ENCODE measurements at places on chromosomes 2 and 18.

GRCh38 chr2:197556456-197556855 lies 40.6 kb downstream of the MOB4 start:
- DNase-seq: no peak

- no peak for DNase-seq
These were observed 76.1 kb upstream of the NOSTRIN start for GRCh38 chr2:168726375-168726774.

- DNase-seq: no peak
These were observed 444.2 kb downstream of the LRATD1 start for GRCh38 chr2:15076668-15077067.

DNA sequence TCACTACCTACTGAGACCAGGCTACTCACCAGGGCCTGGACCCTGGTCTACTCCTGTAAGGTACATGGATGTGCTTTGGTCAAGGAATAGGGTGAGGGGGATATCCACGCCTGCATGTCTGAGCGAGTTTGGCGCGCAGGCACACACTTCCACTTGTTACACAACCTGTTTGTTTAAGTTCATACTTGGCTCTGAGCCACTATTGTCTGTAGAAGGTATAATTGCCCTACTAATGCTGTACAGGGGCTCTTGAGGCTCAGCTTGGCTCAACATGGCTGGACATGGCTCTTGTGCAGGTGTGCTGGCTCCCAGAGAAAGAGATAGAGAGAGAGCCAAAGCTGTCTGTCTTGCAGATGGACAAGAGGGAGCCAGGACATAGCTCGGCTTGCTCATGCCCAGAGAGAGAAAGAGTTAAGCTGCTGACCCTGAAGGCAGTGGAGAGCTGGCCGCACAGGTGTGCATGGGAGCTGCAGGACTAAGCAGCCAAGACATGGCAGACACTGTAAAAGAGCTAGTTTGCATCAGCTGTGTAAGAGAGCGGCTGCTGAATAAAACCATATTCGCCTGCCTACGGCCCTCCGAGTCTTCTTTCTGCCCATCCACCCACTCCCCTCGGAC lies 35.2 kb downstream of the NPPC start:
- no peak for DNase-seq

DNA sequence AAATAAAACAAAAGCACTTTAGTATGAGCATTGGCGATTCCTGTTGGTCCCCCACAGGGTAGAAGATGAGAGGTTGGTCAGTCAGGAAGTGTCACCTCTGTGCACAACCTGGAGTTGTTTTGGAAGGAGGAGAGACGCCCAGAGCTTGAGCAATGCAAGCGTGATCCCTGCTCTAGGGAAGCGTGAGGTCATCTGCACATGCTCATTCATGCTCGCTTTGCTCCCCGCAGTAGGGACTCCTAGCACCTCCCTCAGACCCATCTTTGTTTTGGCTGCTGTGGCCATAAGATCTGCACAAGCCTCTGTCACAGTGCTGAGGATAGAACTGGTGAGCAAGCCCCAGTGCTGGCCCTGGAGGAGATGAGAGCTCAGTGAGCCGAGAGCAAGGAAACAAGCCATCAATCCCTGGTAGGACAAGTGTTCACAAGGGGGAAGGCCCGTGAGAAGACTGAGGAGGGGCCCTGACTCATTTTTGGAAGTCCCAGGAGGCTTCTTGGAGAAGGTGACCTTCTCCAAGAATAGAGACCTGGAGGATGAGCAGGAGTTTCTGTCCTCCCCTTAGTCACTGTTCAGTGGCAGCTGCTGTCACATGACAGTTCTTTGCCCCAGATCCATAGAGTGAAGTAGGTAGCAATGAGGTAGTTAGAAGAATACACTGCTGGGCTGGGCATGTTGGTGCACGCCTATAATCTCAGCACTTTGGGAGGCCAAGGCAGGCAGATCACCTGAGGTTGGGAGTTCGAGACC lies 13.3 kb upstream of the ATP8B1 start:
- DNase-seq: no peak

DNA sequence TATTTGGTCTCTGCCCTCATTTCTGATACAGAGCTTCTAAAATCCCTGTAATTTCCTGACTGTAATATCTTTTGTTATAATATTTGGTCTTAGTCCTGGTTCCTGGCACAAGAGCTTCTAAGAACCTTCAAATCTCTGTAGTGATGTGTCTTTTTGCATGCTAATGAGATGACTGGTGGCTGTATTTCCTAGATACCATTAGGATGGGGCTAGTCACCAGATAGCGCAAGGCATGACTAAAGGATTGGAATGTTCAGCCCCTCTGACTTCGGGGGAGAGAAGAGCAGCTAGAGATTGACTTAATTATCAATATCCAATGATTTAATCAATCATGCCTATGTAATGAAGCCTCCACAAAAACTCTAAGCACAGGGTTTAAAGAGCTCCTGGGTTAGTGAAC lies 620.8 kb upstream of the ACVR2A start:
- no peak for DNase-seq

DNA sequence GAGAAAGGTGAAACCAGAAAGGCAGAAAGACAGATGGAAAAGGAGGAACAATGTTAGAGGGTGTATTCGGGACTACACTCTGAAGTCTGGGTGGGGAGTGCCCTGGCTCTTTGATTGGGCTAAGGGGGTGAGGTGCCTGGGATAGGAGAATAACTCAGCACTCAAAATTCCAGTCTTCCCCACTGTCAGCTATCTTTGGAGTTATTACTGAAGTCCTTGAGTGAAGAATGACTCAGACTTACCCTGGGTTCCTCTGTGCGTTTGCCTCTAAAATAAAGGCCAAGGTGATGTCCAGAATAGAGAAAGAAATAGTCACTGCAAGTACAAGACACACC lies 151.8 kb upstream of the SERPINE2 start:
- no peak for DNase-seq

DNA sequence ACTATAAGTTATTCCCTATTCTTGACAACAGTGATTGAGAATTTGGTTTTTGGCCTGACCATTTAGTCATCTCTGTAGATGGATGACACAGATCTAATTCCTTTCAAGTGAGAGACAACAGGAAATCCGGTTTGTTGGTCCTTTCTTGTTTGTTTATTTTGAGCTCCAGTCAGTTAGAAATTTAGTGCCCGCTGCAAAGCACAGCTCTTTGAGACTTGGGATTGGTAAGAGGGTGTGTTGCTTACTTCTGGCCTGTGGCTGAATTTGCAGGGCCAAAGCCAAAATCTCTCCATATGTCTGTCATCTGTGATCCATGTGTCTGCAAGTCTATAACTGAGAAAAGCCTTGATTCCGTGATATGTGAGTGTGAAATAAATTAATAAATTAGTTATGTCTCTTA lies 74.3 kb downstream of the BIN1 start:
- no peak for DNase-seq

- DNase-seq: no peak
These were observed 1.5 kb downstream of the SOWAHC start for GRCh38 chr2:109615637-109616144.

- DNase-seq: no peak
These were observed 722 bp downstream of the MAP4K4 start for GRCh38 chr2:101698014-101698843.

DNA sequence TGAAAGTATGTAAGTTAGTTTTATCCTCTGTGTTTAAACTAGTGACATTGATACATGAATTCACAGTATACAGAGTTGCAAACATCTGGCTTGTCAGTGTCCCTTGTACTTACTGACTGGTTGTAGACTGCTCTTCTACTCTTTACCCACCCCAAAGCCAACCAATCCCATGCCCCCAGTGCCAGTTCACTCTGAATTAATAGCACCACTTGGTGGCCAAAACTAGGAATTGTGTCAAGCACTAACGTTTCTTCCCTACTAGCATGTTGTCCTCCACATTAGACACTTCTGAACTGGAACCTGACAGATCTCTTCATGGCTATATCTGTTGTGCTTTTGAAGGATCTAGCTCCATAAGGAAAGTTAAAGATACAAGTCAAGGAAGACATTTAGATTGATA lies 27.2 kb upstream of the OTX1 start:
- DNase-seq: no peak

GRCh38 chr2:239891698-239892097 lies 133.4 kb downstream of the NDUFA10 start:
- no peak for DNase-seq
